HEK293T (cell line): ENCODE measurements at places on chromosomes 2 and 18.

GRCh38 chr2:27306573-27307286 lies 1.5 kb downstream of the UCN start:
- DNase-seq = no peak

DNA sequence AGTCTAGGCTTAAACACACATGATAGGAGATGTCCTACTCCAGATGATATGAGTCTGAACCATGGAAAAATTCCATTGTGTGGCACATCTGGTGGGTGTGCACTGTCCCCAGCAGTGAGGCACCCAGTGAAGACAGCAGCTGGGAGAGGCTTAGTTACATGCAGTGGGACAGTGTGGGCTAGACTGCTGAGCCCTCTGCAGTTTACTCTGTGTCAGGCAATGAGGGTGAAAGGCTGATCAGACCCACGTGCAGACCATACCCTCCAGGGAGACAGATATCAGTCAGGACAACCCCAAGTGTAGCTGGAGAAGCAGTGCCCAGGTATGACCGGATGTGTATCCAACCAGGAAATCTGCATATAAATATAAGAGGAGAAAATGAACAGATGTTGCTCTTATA lies 13.4 kb downstream of the IL37 start:
- DNase-seq = no peak

DNA sequence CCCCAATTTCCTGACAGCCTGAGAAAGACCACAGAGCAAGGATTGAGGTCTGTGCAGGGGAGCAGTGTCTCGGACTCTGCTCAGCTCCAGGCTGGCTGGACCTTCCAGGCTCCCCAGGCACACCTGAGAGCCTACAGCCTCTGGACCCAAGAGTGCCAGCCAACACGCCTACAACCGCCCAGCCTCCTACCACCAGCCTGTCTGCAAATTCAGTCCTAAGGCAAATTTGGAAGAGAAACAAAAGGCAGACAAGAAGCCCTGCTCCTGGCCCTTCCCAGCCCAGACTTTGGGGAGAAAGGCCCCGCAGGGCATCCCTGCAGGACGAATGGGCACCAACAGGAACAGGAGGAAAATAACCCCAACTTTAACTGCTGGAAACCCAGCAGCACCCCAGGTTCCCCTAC lies 1.9 kb downstream of the HS6ST1 start:
- no peak for DNase-seq

DNA sequence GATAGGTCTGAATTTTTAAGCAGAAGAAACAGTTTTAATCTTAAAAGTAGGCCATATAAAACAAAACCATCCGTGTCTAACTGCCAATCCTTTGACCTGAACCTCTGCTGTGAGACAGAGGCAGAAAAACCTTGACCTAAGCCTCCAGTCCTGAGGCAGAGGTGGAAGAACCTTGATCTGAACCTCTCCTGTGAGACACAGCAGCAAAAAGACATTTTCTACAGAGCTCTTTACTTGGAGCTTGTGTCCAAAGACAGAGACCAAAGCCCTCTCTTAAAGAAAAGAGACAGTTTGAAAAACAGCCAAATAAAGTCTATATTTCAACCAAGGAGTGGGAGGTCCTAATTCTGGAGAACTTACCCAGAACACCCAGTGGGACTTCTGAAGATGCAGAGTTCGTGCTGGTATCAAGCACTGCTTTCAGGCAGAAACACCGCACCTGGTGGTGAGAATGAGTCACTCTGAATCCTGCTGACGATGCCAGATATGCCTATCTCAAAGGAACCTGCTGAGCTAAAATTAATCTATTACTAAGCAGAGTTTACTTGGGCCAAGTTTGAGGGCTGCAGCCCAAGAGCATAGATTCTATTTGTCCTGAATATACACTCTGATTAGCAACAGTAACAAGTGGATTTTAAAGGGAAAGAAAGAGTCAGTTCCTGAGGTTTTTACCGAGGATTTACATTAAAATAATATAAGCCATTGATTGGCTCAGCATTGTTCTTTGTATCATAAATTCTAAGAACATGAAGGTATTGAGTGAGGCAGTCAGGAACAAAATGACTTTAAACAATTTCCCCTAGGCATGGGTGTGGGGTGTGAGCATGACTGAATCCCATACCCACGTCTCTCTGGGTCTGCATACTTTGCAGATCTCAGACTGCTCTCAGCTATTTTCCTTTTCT lies 806.4 kb downstream of the TRIB2 start:
- no peak for DNase-seq

GRCh38 chr2:120878970-120879369 lies 143.3 kb downstream of the GLI2 start:
- DNase-seq = no peak

DNA sequence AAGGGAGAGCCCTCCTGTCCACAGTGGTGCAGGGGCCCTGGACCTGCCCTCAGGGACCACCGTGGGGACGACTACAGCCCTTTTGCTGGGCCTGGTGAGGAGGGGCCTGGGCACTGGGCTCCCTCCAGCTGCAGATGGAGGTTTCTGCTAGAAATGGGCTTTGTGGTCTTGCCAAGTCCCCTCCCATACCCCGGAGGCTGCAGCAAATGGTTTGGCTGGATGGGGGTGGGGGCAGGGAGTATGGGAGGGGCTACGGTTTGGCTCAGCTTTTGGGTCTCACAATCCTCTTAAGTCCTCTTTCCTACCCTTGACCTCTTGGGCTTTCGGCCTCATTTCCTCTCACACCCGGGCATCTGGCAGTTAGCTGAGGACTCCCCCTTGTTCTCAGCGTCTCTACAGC lies 21.7 kb downstream of the TET3 start:
- DNase-seq = no peak
